ENCODE measurements at places on chromosomes 1 and 21. TPM values are rescaled to one million over a fixed set of nuclear protein-coding genes. Genes with fewer than 3 reads are reported as not detected.
A peak's percentile ranks its signal among the peaks of the same experiment; 100 is the strongest.

SLC45A1 gene
- 5.4 TPM for total RNA-seq

DNA sequence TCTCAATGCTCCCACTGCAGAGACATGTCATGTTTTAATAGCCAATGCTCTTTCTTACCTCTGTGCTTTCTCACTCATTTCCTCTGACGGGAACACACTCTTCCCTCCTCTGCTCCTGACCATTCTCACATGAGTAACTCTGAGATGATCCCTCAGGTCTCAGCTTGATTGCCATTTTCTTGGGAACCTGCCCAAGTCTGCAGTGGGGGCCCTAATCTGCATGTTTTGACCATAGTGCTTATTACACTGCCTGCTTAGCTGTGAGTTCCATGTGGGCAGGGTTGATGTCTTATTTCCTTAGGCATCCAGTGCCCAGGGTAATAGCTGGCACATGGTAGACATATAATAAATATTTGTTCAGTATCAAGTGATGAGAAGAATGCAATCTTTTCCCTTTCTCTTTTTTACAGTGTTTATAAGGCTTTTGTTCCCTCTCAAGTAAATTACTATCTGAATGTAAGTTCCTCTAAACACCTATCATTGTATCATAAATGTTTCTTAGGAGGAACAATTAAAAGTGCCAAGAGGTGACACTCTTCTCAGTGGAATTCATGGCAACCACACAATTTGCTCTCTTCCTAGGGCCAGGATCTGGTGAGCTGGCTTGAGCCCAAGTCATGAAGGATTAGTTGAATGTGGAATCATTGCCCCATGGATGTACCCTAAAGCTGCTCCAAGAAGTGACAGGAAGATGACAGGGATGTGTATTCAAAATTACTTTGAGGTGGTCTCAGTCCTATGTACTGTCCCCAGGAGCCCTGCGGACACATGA is 485.4 kb upstream of the USP24 start:
- no peak for DNase-seq

GRCh38 chr1:66873111-66873510 is 51.5 kb downstream of the DNAI4 start:
- DNase-seq = no peak

DNA sequence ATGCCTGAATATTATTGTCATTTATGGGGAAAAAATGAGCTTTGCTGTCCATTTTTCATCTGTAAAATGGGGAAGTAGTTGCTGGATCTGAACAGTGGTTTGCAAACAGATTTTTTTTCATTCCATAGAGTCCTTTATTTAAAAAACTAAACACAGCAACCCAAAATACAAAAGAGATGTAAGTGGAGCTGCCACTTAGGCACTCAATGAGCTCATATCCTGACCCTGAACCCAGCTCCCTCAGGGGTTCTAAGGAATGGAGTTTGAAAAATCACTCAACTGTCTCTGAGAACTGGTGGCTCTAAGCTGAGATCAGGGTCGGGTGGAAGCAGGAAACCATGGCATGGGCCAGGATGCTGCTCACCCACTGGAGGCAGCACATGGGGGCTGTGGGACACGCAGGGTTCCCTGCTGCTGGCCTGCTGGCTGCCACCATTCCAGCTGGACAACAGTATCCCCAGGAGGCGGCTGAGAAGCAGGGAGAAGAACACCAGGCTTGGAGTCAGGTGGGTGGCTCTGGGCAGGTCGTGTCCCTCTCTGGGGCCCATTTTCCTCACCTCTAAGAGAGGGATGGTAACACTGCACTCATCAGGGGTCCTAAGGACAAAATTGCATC is 9.6 kb upstream of the ECE1 start:
- no peak for DNase-seq

DNA sequence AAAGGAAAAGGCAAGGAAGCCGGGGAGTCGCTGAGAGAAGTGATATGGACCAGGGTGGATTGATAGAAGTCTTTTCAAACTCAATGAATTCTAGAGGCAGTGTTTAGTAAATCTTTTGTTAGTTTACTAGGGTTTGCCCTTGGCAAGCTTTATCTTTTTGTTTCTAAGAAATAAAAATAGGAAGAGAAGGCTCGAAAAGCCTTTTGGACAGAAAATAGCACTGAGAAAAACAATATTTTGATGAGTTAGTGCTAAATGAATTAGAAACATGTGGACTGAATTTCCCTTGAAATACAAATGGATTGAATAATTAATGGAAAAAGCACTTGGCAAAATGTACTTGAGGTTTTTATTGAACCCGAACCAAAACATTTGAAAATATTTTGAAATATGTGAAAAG is 121.8 kb upstream of the SPAG17 start:
- no peak for DNase-seq

DNA sequence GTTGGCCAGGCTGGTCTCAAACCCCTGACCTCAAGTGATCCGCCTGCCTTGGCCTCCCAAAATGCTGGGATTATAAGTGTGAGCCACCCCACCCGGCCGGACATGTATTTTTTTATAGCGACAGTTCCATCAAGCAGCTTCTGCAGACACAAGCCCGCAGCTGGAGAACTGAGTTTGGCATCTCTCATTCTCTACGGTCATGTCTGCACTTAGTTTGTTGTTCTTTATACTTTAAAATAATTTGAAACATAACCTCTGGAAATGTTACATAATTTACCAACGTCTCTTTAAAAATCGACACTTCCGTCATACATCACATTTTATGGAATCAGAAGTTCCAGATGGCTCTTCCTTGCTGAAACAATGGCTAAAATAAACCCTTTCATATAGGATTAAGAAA is 183.6 kb downstream of the DYRK1A start:
- DNase-seq = no peak

GRCh38 chr1:8902765-8903164 is 24.3 kb upstream of the ENO1 start:
- DNase-seq = no peak

- peak; percentile 79 for DNase-seq
These were observed 164.0 kb upstream of the UBE2U start for GRCh38 chr1:64039390-64039926.

GRCh38 chr1:111378791-111379190 is 48.7 kb downstream of the OVGP1 start:
- DNase-seq = no peak

DNA sequence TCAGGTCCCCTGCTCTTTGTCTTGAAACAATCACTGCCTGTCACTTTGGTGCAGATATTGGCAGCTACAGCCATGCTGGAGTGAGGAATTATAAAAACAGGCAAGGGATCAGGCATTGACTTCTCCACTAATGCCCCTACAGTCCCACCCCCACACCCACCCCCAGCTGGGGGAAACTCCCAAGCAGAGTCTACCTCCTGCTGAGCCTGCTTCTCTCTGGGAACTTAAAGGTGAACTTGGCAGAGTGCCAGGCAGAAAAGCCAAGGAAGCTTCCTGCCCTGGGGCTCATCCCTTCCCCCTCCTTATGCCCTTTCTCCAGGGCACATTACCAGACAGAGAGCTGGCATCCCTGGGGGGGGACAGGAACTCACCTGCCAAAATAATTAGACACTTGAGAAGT is 6.7 kb downstream of the NCMAP start:
- DNase-seq = no peak

DNA sequence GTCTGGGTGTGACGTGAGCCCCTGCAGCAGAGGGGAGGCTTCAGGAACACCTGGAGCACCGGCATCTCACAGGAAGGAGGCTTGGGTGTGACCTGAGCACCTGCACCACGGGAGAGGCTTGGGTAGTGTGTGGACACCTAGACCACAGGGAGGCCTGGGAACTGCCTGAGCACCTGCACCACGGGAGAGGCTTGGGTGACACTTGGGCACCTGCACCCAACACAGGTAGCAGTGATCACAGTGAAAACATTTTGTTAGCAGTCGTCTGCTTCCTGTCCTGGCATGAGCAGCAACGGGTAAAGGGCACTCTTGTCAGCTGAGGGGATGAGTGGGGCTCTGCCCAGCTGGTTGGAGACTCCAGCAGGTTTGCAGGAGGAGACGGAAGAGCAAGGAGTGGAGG is 22.4 kb downstream of the LRRC3 start:
- DNase-seq = no peak

PIK3CD gene
- 18.0 TPM for total RNA-seq

DNA sequence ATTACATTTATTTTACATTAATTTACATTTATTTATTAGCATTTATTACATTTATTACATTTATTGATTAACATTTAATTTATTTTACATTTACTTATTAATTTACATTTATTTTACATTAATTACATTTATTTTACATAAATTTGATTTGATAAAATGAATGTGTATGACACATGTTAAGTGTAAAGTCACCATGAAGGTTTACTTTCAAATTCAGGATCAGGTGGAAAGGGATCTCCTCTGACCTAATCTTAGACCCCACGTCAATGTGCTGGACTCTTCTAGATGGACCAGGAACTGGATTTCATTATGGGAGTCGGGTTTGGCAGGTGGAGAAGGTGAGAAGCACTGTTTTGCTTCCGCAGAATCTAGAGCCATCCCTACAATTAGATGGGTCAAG is 76.1 kb downstream of the NCAM2 start:
- DNase-seq = no peak

GRCh38 chr1:46173361-46173856 is 1.5 kb upstream of the TSPAN1 start:
- DNase-seq = no peak

- no peak for DNase-seq
These were observed 17.2 kb upstream of the GFI1 start for GRCh38 chr1:92503926-92504285.

DNA sequence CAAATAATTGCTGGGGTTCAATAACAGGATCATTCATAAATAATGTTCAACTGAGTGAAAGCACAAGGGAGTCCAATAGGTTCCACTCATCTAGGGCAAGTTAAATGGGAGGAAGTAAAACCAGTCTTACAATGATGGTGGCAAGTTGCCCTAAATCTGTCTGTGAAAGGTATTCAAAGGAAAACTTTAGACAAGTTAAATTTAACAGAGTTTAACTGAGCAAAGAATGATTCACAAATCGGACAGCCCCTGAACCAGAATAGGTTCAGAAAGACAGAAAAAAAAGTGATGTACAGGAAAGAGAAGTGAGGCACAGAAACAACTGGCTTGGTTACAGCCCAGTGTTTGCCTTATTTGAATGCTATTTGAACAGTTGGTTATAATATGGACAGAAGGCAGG is 183.5 kb upstream of the ADGRL4 start:
- DNase-seq = no peak

RXFP4 gene
- total RNA-seq = not detected

DNA sequence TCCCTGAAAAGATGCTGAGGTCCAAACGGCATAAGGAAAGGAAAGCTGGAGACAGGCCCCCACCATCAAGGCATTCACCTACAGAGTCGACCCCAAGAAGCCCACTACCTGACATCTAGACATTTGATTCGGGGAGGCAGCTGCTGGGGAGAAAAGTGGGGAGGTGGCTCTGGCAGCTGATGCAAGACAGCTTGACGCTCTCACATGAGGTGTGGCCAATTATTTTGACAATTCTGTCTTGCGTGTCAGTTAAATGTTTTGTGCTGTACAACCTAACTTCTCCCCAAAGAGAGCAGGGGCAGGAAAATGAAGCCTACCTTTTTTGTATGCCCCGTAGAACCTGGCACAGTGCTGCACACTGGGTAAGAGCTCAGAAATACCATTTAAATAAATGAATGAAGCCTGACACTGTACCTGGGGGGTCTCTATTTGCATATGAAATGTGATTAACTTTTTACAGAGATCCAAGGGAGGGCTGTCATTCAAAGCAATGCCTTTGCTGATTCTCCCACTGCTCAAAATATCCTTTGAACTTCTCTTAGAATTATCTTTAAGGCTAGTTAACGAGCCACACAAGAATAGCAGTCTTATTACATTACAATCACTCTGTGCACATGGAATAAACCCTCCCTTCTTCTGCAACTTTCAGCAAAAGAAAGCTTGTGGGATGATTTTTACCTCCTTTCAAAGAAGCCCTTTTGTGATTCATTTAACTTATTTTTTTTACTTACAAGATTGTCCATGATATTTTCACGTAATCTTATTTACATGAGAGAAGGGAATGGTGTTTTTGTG is 163.2 kb downstream of the TNR start:
- DNase-seq = no peak

FASLG gene
- not detected for total RNA-seq

DNA sequence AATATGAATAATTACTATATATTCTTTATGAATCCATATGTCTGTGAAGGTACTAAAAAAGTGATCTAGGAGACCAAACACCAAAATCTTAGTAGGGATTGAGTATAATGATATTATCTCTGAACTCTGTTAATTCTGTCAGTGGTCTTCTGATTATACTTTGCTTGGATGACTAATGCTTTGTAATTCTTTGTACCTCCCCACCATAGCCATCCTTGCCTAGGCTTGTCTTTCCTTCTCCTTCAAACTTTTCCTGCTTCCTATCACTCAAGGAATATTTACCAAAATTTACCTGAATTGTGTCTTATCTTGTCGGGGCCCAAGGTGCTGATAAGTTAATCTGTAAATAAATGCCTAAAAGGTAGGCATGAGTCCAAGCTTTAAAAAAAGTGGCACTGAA is 845 bp upstream of the RGS5 start:
- DNase-seq = no peak
